ENCODE measurements at places on chromosomes 4 and X.

DNA sequence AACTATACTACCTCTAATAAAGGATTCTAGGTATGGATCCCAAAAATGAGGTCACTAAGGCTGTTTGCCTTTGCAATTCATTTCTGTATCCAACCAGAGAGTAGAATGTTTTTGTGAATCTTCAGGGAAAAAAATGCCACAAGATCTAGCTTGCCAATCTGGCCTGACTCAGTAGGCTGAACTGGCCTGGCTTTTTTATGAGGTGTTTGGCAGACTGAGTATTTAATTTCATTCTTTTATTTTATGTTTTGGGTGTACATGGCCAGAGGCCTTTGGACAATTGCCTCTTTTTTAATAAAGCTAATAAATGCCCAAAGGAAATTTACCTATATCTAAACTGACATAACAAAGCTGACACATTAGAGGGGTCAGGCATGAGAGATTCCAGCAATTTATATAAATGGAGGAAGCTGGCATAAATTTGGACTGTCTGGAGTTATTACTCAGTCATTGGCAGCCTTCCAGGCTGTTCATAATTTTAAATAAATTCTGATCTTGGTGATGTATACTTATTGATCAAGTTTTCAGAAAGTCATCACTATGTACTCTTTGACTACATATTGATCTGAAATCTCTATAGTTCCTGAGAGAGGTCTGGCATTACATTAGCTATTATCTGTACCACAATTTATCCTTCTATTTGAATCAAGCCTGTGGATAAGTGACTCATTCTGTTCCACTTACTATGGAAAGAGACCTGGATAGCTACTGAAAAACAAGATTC lies 376.4 kb upstream of the NOCT start:
- DNase-seq, result no peak

DNA sequence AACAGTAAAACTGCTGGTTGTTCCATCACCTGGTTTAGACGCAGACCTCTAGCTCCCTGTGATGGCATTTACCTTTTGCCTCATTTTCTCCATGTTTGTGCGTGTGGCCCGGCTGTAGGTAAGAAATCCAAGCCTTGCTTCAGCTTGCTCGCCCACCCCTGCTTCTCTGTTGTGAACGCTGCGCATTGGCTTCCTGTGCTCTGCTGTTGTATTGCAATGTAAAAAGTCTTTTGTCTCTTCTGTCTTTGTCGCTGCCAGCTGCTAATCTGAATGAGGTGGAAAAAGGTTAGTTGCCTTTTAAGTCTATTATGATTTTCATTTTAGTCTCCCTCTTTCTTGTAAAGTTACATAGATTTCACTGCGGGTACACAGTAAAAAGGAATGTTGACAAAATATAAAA lies 127.3 kb upstream of the PACRGL start:
- DNase-seq, result no peak

DNA sequence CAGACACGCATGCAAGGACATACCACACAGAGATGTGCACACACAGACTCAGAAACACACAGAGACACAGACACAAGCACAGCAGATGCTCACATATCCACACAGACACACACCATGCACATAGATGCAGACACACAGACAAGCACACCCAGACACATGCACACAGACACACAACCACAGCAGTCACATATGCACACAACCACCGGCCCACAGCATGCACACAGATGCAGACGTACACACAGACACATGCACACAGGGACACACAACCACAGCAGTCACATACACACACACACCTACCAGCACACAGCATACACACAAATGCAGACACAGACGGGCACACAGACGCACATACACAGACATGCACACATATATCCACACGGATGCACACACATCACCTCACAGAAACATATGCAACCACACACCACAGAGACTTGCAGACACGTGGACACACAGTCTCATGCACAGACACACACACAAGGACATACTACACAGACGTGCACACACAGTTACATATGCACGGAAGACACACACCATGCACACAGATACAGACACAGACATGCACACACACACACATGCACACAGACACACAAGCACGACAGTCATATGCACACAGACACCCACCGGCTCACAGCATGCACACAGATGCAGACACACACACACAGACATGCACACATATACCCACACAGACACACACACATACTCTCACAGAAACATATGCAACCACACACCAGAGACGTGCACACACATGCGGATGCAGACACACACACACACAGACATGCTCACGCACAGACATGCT lies 25.2 kb upstream of the SLC25A6 start:
- DNase-seq, result no peak

GRCh38 chrX:55026143-55026542 lies 4.6 kb downstream of the ALAS2 start:
- no peak for DNase-seq

- no peak for DNase-seq
Observed at GRCh38 chr4:109996526-109996925, 83.8 kb downstream of the EGF start.

- no peak for DNase-seq
Observed at GRCh38 chrX:102085706-102086105, 39.8 kb upstream of the TCEAL2 start.

- DNase-seq, result no peak
Observed at GRCh38 chr4:26126143-26126718, 194.6 kb upstream of the RBPJ start.

- no peak for DNase-seq
Observed at GRCh38 chr4:39274503-39274902, 91.7 kb downstream of the RFC1 start.

GRCh38 chr4:114694770-114695169 lies 96.2 kb downstream of the UGT8 start:
- no peak for DNase-seq

- no peak for DNase-seq
Observed at GRCh38 chr4:155094201-155094820, 114.1 kb upstream of the NPY2R start.

DNA sequence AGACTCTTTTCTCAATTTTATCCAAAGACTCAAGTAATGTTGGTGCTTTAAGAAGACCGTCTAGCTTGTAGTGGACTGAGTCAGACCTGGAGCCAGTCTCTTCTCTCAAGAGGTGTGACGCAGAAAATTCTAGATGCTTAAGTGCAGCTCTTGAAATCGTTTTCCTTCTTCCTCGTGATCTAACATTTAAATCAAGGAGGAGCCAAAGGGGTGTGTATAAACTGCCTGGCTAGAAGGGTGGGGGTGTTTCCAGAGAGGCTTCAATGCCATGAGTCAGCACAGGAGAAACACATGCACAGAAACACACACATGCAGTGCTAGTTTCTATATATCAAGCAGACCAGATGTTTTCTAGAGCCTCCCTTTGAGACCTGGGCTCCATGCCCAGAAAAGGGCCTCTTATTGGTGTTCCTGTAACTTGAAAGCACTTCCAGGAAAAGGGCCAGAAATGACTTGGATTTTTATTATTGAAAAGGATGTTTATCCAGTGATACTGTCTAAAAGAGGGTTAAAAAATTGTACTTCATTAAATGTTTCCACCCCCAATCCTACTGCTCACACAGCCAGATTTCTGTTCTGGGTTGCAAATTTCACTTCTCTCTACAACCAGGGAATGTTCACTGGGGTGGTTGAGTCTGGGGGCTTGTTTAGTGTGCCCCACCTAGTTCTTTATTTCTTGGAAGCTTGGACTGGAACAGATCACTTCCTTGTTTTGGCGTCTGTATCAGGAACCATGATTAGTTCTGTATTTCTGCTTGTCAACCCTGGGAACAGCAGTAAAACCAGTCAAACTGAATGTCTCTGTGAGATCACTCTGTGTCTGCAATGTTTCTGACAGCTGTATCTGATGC lies at the start of gene CLIC2:
TSS of gene CLIC2 (minus strand) at position 129 of the 851 bp plus-strand sequence. CDS start 187 bp downstream, outside the sequence.
- no peak for DNase-seq

DNA sequence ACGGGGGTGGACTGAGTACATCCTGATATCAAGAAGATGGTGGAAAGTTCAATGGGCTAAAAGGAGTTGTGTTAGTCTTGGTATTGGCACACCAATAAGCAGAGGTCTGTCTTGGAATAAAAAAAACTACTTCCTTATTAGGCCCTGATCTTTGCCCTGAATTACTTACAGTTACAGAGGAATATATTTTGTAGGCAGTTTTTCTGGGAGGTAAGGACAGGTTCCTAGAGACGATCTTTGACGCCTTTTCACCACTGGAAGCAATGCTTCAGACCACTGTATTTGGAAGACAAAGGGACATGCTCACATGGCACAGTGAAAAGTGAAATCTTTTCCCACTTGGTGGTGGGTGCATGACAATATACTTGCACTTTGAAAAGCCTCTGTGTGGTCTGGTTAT lies 618 bp upstream of the XK start:
- DNase-seq, result no peak

DNA sequence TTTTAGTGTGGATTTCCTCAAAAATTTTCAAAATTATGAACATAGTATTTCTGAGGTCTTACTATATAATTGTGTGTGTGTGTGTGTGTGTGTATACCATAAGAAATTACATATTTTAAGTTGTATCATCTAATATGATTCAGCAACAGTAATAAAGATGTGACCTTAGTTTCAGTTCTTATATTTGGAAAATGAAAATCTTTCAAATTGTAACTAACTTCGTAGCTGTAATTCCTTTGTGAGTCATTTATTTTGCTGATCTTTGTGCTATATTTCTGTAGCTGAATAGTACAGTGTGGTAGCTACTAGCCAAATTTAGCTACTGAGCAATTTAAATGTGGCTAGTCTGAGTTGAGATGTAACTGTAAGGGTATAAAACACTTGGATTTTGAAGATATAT lies 116.4 kb downstream of the RAP1GDS1 start:
- DNase-seq, result no peak

GRCh38 chrX:136130931-136131833 lies 16.2 kb upstream of the FHL1 start:
- DNase-seq, result no peak

DNA sequence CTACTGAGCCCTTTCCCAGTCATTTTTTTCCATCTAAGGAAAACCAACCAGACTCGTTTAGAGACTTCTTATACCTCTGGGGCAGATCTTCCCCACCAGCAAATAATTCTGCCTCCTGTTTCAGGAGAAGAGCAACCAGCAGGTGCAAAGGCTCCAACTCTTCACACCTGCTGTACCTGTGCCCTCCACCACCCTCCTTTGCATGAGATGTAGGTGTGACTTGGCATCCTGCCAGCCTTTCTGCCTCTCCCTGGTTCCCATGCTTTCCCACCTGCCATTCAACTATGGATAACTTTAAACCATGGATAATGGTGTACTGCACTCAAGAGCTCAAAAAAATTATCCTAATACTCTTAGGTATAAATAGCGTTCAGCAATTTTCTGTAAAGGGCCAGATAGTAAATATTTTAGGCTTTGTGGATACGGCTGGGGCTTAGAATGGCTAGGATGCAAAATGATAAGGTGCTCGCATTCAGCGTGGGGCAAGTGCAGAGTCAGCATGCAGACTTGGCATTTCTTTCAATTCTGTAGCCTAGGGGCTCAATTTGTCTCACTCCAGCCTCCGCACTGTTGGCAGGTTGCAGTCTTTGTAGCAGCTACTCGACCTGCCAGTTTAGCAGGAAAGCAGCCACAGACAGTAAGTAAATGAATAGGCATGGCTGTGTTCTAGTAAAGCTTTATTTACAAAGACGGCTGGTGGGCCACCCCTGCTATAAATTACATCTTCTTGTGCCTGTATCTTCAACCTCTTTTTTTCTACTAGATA lies 79.8 kb downstream of the HCCS start:
- DNase-seq, result no peak

- no peak for DNase-seq
Observed at GRCh38 chr4:2305766-2306501, 44.0 kb upstream of the MXD4 start.

GRCh38 chr4:83231620-83232076 lies 53.0 kb downstream of the COQ2 start:
- DNase-seq, result no peak

- no peak for DNase-seq
Observed at GRCh38 chr4:181890911-181891310, 352.3 kb upstream of the TENM3 start.

DNA sequence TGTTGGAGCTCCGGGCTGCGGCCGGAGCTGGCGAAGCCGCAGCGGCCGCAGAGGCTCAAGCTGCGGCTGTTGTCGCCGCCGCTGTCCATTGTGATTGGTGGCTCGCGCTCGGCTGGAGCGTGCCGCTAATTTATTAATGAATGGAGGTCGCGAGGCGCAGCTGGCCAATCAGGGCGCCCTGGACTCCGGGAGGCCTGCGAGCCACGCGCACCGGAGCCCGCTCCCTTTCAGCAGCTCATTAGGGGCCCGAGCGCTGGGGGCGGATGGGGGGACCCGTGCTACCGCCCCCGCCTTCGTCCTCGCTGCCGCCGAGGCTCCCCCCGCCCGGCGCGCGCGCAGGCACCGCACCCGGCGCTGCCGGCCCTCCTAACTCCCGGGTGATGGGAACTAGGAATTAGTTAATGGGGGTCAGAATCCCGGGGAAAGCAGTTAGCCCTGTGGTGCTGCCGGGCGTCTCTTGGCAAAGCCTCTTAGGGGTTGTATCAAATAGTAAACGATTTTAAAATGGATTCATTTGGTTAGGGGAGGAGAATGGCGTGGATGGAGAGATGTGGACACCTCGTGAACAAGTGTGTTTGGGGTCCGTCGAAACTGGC lies 589 bp upstream of the NEUROG2 start:
- DNase-seq, result no peak

DNA sequence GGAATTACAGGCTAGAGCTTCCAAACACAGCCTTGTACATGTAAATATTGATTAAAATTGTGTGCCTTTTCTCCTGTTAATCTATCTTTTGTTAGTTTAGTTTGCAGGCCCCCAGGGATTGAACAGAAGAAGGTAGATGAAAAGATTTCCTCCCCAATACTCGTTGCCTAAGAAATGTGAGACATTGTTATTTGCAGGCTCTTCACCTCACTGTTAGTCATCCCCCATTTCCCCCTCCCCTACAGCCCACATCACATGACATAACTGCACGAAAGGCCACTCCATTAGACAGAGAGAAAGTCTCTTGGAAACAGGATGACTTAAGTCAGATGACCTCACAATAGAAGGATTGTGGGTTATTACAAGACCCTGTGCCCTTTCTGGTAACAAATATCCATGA lies 13.3 kb upstream of the MID1 start:
- no peak for DNase-seq

- DNase-seq, result peak; percentile 53
Observed at GRCh38 chr4:145829629-145830395, 108.8 kb downstream of the ZNF827 start.

GRCh38 chr4:152462047-152462446 lies 73.8 kb downstream of the FBXW7 start:
- no peak for DNase-seq

DNA sequence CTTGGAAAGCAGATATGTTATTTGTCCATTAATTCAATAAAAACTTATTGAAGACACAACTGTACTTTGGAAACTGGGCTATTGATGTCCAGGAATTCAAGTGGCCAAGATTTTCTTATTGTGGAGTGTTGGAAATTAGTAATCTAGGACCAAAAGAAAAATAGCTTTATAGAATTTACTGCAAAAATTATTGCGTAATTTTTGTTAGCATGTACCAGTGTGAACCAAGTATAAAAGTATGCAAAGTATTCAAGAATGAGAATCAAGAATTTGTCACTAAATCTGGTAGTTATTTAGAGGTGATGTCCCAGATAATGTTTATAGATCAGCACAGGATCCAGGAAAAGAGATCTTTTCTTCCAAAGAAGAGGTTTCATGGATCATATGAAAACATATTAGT lies 468.9 kb upstream of the CTSO start:
- no peak for DNase-seq

Data from stimulated activated CD4-positive, alpha-beta T cell treated with anti-CD3 and anti-CD28 coated beads, Interleukin-2, amount 100 ng/mL, for 24 hours (primary cell).